ENCODE measurements at places on chromosomes 2 and 18.
A peak's percentile ranks its signal among the peaks of the same experiment; 100 is the strongest.

DNA sequence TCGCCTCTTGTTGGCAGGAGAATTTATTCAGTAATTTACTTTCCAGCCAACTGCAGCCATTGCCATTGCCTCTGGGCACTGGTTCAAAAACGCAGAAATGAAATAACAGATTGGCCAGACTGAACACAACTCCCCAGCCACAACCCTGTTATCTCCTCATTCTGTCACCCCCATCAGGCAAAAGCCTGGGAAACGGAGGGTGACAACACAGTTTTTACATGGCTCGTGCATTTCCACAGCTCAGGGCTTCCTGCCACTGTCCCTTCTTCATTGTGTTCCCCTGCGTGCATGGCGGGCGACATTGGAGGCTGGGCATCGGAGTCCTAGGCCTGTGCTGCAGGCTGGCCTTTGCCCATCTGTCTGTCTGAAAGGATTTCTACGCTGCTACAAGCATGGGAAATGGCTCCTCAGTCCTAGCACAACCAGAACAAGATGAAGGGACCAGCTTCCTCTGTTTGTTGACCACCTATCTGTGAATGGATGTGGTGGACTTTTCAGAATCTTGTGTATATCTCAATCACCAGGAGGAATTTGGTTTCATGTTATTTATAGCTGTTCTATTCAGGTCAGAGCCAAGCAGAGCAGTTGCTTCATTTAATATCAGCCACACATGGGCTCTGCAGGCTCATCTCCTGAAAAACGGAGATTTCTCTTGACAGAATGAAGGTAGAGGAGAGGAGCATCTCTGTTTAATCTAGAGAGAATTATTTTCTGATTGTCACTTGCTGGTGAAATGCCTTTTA, 107.0 kb downstream of the MGAT5 start:
- no peak for DNase-seq

- no peak for DNase-seq
Observed at GRCh38 chr2:39705638-39706037, 39.9 kb downstream of the TMEM178A start.

DNA sequence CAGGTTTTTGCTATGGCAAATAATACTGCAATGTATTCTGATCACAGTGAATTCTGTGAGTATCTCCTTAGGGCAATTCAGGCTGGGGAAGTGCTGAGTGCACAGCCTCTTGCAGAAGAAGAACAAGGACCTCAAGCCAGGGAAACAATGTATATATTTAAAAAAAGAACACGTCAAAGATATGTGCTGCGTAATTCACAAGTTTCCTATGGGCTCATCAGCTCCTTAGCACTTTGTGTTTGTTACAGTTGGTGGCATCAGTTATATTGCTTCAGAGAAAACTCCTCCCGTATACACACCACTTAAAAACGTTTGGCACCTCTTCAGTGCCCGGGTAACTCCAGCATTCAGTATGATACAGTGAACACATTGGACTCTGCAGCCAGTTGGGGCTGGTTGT, 16.5 kb upstream of the MARCO start:
- no peak for DNase-seq

- DNase-seq: no peak
Observed at GRCh38 chr2:30721241-30721640, 86.0 kb downstream of the CAPN13 start.

DNA sequence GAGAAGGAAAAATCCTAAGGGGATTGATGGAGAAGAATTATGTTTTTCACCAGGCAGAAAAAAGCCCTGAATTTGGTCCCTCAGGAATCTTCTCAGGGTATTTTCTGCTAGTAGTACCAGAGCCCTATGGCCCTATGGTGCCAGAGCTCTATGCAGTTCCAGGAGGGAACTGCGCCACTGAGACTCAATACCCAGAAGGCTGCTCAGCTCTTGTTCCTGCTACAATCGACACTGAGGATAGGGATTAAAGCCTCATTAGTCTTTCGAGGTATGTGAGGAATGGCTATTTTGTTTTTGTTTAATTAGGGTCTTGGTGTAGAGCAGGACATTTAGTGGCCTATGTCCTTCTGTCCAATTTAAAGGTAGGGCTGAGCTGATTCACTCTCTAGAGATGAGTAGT, 21.7 kb upstream of the PPP3R1 start:
- no peak for DNase-seq

GRCh38 chr2:239275044-239275685, 125.7 kb downstream of the HDAC4 start:
- peak; percentile 74 for DNase-seq

Measured in stimulated activated CD4-positive, alpha-beta T cell treated with anti-CD3 and anti-CD28 coated beads, Interleukin-4, amount 100 ng/mL, for 48 hours (primary cell).